Activated CD4-positive, alpha-beta T cell treated with anti-CD3 and anti-CD28 coated beads, Interleukin-2, amount 50 U/mL, for 48 hours (primary cell): ENCODE measurements at places on chromosomes 5 and 9.

DNA sequence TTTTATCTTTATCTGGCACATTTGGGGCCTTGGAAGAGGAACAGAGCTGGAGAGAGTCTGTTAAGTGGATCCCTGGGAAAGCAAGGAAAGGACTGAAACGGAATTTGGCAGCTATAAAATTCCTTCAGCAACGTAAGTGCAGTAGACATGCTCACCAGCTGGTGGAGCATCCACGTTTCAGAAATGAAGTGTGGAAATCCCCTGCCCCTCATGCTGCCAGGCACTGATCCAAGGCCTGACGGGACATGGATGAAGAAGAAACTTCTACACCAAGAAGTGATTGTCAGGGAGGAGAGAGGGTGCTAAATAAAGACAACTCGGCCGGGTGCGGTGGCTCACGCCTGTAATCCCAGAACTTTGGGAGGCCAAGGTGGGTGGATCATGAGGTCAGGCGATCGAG, 209.3 kb downstream of the ROR2 start:
- DNase-seq = no peak

- no peak for DNase-seq
Observed at GRCh38 chr5:139655727-139656271, 7.7 kb downstream of the CXXC5 start.

- DNase-seq = no peak
Observed at GRCh38 chr5:168204165-168204564, 87.3 kb upstream of the WWC1 start.

- no peak for DNase-seq
Observed at GRCh38 chr9:79127661-79128060, 444.1 kb upstream of the TLE4 start.

DNA sequence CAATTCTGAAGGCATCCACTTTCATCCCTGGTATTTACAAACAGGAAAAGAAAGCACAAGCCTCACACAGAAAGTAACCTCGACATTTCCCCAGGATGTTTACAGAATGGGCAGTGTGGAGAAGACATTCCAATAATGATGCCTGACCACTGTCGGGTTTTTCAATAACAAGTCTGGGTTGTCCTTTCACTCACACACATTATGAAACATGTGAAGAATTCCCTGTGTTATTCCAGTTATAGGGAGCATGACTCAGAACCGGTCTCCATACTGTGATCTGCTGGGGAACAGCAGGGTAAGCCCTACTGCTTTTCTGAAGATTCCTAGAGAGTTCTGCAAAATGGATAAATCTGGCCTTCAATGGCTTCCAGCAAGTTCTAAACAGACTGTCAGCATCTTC, 155.3 kb downstream of the ADAMTS12 start:
- no peak for DNase-seq

DNA sequence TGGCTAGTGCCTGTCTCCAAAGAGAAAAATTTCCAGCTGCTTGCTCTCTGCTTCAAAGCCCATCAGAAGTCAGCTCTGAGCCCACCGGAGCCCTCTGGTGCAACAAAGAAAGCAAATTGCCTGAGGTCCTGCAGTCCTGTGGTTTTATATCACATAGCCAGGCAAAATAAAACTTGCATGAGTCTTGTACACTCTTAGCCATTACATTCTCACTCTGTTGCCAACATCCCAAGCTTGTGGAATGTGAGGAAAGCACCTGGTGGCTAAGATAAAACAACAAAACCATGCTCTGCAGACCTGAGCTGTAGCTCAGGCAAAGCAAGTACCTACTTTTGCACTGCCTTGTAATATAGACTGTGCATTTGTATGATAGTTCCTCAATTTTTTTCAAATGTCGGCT, 133.7 kb downstream of the GPBP1 start:
- no peak for DNase-seq

GRCh38 chr9:92603990-92604389, 65.9 kb downstream of the IPPK start:
- DNase-seq = no peak

DNA sequence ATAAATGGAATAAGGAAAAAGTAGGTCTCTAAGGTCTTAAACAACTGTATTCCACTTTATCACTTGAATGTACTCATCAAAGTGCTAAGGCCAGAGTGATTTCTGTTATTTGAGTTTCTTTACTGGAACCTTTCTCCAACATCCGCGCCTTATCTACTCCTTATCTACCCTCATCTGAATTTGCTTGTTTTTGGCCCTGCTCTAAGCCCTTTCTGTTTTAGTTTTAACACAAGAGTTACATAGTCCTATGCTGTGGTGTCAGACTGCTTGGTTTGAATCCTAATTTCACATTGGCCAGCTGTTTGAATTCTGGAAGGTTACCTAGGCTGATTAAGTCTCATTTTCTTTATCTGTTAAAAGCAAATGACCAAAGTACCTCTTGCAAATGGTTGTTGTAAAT, 128.3 kb downstream of the PCSK5 start:
- DNase-seq = no peak

GRCh38 chr9:74974558-74974957, 21.8 kb upstream of the C9orf40 start:
- DNase-seq = no peak

- DNase-seq = no peak
Observed at GRCh38 chr9:128216781-128217553, 13.8 kb downstream of the DNM1 start.

- peak; percentile 82 for DNase-seq
Observed at GRCh38 chr9:133371261-133371711, 4.6 kb downstream of the SURF4 start.

GRCh38 chr5:170821257-170821800, 37.8 kb downstream of the GABRP start:
- DNase-seq = no peak

DNA sequence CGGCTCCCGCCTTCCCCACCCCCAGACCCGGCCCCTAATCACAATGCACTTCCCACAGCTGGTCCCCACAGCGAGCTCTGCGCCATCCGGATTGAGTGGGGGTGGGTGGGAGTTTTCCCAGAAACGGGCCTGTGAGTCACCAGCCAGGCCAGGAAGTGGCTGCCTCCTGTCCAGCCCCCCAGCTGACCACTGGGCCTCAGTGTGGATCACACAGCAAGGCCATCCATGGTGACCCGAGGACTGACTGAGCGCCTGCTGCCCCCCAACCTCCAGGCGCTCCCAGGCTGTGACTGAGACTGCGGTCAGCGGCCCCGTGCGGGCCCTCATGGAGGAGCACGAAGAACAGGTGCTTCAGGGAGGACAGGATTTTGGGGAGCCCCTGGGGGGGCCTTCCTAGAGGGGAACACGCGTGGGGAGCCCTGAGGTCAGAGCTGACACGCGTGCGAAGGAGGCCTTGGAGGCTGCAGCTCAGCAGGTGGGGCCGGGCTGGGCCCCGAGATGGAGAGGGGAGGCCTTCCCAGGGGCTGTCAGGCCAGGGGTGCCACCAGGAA, 48.3 kb upstream of the EGFL7 start:
- DNase-seq = no peak

- no peak for DNase-seq
Observed at GRCh38 chr5:59371525-59372127, 521.9 kb downstream of the PDE4D start.

DNA sequence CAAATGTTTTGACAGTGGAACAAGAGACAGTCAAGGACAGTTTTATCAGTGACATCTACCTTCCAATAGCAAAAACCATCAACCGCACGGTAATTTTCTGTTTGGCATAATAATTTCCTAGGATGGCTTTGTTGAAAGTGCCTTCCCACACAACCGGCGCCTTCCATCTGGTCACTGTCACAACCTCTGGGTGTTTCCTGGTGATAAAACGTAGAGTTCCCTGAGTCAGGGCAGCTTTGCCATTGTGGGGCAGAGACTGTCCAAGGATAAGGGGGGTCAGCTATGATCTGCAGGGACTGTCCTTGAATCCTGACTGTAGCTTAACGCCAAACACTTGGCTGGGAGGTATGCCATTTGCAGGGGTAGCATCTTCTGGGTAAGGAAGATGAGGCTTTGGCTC, 47.6 kb downstream of the GGTA1 start:
- DNase-seq = no peak

DNA sequence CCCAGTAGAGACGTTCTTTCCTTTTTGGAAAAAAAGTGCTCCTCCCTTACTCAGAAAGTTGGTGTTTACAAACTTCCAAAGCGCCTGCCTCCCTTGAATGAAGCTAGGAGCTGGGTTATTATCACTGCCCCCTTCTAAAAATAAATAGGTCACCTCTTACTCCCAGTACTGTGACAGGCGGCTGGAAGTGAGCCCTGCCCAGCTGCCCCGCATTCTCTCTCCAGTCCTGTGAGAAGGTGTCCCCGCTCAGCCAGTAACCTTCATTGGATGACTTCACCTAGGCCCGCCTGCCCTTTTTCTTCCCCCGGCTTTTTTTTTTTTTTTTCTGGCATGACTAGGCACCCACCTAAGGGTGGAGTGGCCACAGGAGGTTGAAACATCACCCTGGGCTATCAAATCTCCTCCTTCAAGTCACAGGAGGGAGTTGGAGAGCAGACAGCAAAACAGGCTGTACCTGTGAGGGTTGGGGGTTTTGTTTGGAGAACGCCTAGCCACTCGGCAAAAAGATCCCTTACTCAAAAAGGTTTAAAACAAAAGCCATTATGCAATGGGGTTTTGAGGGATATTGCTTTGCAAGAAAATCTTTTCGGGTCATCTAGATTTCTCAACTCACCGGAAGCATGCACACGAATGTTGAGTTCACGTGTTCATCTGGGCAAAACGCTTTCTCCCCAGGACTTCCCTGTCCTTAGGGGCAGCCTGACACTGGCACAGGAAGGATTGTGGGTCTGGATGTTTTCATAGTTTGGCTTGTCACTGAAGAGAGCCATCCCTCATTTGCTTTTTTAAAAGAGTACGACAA, 43.3 kb upstream of the ZNF622 start:
- DNase-seq = no peak

- DNase-seq = no peak
Observed at GRCh38 chr5:143898916-143899591, 87.1 kb downstream of the HMHB1 start.

DNA sequence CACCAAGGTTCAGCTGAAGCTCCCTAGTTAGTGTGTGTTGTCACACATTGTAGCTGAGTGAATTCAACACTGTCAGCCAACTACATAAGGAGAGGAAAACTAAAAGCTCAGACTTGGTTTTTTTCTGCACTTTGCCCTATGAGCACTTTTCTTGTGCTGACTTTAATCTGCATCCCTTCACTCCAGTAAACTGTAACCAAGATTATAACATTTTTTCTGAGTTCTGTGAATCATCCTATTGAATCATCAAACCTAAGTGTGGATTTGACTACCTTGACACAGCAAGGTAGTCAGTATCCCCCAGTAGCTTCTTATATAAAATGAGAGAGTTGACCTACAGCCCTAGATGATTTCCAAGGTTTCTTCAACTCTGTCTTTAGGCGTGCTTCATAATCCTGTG, 325.0 kb downstream of the AGTPBP1 start:
- no peak for DNase-seq

GRCh38 chr5:3336666-3337065, 259.0 kb upstream of the IRX1 start:
- no peak for DNase-seq

- DNase-seq = no peak
Observed at GRCh38 chr5:87769157-87769556, 356.4 kb upstream of the CCNH start.

DNA sequence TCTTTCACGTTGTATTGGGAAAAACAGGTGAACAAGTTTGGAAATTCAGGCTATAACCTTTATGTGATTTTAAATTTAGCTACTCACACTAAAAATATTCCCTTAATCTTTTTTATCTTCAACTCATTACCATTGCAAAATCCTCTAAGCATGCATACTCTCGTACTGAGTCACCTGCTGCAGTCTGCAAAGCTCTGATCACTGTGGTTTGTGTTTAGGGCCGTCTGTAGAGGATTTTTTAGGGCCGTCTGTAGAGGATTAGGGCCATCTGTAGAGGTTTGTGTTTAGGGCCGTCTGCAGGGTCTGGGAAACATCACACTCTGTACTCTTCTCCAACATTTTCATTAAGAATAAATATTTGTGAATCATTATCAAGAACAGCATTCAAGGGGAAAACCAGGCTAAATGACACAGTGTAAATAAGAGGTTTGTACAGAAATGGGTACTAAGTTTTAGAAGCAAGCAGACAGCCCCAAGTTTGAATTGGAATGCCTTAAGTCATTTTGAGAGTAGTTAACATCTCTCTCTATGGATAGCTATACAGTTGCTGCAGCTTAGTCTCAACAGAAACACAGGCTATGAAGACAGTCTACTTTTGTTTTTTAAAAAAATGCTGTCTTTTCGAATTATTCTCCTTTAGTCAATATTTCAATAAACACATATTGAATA, 155.0 kb upstream of the TSLP start:
- DNase-seq = no peak

DNA sequence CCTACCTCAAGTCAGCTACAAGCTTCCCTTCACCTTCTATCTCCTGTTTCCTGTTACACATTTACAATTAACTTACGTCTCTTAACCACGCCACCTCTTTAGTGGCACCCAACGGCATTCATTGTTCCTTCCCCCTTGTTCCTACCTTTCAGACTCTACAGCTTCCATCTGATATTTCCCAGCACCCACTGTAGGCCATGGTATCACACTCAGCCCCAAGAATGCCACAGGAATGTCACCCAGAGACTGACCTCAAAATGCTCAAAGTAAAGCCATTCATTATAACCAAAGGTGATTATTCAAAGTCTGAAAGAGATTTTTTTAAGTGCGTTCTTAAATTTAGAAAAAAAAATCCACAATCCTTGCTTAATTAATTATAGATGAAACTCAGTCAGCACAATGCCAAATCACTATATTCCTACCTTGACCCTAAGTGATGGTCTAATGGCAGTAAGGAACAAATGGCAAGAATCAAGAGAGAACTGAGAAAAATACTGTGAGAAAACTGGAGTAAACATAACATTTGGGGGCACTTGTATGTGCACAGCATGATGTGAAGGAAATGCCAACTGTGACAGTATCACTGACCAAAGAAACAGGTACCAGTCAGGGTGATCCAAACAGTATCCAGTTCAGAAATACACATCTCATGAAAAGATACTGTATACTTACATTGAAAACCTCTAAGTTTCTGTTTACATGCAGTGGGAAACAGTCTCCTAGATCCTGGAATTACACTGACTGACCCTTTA, 52.1 kb downstream of the CTNND2 start:
- DNase-seq = no peak

GRCh38 chr5:179131321-179131835, 71.2 kb downstream of the ZNF354C start:
- no peak for DNase-seq

DNA sequence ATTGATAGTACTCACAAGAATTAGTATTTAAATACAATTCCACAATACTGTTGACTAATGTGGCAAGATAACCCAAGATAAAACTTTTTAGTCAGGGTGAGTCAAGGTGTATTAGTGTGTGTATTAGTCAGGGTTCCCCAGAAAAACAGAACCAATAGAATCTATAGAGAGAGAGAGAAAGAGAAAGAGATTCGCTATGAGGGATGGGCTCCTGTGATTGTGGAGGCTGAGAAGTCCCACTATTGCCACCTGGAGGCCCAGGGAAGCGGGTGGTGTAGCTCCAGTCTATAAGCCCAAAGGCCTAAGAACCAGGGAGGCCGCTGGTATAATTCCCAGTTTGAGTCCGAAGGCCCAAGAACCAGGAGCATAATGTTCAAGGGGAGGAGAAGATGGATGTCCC, 10.0 kb upstream of the SHISAL2B start:
- DNase-seq = no peak
